ENCODE measurements at places on chromosomes 5 and 9.

DNA sequence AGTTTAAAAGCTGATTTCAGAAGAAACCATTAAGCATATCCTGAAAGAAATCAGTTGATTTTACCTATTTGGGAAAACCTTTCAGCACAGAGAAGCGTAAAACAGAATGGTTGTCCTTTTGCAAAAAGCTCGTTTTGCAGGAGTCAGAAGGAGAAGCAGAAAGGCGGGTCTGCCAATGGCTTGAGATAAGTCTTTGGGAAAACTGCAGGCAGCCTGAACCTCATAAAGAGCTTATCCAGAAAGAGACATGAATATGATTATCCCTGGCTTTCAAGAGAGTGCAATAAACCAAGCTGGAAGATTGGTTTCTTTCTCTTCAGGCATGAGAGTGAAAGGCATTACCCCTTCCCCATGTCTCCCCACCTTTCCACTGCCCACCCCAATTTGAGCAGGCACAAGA is 353.3 kb downstream of the ARHGEF28 start:
- no peak for DNase-seq

DNA sequence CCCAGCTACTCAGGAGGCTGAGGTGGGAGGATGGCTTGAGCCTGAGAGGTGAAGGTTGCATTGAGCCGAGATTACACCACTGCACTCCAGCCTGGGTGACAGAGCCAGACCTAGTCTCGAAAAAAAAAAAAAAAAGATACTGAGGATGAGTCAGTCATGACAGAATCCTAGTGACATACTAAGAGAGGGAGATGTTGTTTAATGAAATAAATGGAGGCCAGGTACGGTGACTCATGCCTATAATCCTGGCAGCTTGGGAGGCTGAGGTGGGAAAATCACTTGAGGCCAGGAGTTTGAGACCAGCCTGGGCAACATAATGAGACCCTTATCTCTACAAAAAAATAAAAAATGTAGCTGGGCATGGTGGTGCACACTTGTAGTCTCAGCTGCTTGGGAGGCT is 107.2 kb downstream of the ZFAND5 start:
- DNase-seq = no peak

GRCh38 chr5:154795235-154795596 is 40.0 kb downstream of the LARP1 start:
- no peak for DNase-seq

DNA sequence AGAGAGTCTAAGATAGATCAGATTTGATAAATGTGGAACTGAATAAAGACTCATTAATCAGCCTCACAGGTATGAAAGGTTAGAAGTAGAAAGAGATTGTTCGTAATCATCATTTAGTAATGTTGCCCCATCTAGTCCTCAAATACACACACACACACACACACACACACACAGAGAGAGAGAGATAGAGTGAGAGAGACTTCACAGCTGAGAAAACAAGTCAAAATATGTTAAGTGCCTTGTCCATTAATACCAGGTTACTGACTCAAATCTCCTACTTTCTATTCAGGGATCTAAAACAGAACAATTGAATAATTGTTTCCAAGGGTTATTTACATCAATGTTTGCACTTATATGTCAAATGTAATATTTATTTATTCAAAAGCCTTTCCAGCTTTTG is 284.6 kb downstream of the MRPS30 start:
- no peak for DNase-seq

DNA sequence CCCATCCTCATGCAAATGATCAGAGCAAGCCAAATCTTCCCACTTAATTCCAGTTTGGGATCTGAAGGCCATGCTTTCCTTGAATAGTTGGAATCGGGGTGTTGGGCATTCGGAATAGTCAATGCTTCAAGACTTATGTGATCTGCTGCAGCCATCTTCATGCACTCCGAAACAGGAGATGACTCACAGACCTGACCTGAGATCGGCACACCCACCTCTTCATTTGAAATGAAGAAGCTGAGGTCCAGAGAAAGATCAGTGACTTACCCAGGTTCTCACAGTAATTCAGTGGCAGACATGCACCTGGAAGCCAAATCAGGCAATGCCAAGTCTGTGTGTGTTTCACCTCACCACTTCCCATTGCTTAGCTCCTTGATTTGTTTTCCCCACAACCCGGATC is 33.0 kb downstream of the FOXD1 start:
- DNase-seq = no peak

- peak; percentile 67 for DNase-seq
Measured at GRCh38 chr5:74240783-74241750, 399.5 kb downstream of the ENC1 start.

GRCh38 chr9:131264231-131264630 is 12.1 kb downstream of the FAM78A start:
- DNase-seq = no peak

DNA sequence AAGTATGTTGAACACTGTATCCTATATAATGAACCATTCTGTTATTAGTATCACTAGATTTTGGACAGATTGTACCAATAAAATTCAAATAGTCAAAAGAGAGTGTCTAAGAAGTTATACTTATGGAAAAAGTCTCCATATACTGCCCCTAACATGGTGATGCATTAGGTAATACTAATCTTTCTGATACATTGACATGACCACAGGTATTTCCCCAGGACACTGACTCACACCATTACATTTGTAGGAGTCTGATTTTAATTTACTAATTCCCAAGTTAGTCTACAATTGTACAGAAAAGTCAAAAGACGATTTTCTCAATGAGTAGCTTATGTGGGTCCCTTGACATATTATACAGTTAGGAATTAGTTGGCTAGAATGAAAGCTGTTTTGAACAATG is 593.8 kb downstream of the ISL1 start:
- no peak for DNase-seq

- peak; percentile 12 for DNase-seq
Measured at GRCh38 chr5:90802474-90803317, 244.1 kb downstream of the ADGRV1 start.

DNA sequence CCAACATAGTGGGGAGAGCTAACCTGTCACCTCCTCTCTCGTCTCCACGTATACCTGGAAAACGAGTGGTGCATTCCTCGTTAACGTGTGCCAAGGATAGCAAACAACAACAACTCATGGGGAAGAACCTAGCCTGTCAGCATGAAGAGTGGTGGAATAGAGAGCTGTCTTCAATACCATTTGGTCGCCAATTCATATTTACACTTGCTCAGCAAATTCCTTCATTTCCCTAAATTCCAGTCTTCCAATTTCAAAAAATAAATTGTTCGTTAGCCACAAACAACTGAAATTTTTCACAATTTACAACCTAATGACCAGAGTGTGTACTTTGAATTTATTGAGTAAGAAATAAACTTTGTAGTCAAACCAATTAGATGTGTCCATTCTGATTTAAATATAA is 344.8 kb downstream of the NTRK2 start:
- no peak for DNase-seq

- no peak for DNase-seq
Measured at GRCh38 chr5:171589461-171589860, 170.0 kb downstream of the FGF18 start.

DNA sequence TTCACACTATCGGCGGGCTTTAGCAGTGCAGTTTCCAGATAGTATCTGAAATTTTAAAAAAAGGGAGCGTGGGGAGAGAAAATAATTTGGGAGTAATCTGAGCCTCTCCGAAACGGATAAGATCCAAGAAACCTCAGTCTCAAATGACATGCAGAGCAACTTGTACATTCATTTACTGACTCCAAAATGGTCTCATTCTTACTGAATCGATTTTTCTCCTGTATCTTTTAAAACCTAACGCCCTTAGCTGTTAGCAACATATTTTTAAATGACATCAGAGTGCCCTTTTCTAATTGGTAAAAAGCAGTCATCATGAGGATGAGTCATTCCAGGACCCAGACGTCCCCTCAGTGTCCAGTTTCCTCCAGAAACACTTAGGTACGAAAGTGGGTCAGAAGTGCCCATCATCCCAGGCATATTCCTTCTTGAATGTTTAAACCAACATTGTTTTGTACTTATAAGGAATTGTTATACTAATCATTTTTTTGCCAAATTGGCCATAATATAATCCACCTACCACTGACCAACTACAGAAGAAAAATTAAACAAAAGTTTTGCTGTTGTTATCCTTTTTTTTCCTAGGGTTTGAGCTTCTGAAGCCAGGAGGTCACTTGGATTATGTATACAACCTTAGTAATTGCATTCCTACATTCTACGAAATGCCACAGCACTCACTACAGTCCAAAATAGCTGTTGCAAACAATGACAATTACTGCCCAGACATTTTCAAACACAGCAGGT is 354.4 kb downstream of the ADAMTS6 start:
- no peak for DNase-seq

DNA sequence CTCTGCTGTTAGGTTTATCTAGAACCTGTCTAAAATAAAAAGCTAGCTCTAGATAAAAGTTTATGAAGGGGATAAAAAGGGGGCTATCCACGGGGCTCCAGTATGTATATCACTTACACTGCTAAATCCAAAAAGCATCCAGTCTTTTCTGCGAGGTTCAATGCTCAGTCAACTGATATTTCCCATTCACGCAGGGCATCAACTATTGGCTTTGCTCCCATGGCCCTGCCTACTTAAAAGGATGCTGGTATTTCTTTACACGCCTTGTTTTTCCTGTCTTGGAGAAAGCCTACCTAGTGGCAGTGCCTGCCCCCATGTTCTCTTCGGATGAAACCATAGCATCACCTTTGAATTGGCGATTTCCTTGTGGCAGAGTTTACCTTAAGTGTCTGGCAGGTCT is 8.1 kb downstream of the SPRY4 start:
- DNase-seq = no peak

GRCh38 chr9:73451003-73451402 is 299.3 kb downstream of the ANXA1 start:
- DNase-seq = no peak

- DNase-seq = no peak
Measured at GRCh38 chr9:35948901-35949318, 9.0 kb downstream of the OR2S2 start.

GRCh38 chr9:9942764-9943424 is 669.9 kb downstream of the PTPRD start:
- DNase-seq = peak; percentile 73

GRCh38 chr9:8628791-8629190 is 829.2 kb upstream of the DMAC1 start:
- no peak for DNase-seq

DNA sequence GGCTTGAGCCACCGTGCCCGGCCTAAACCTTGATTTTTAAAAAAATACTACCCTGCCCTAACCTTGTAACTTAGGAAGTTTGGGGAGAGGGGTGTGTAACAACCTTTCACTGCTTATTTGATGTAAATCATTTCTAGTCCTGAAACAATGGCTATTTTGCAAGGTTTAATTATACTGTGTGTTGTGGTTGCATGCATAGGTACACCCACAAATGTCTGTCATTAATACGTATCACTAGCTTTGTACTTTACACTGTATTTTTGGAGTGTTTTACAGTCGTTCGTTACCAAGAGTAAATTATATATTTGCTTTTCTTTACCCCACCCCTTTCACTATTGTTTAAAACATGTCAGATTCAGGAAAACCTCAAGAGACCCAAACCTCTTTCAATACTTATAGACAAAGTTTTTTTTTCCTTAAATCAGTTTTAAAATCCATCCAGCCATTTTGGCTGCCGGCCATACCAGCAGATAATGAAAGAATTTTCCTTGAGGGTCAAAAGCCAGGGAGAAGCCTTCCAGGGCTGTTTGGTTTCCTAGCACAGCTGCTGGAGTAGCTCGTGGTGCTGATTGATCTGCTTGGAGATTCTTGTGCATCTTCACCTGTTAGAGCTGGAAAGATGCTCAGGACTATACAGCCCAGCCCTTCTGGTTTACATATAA is 50.7 kb downstream of the DOCK8 start:
- no peak for DNase-seq

DNA sequence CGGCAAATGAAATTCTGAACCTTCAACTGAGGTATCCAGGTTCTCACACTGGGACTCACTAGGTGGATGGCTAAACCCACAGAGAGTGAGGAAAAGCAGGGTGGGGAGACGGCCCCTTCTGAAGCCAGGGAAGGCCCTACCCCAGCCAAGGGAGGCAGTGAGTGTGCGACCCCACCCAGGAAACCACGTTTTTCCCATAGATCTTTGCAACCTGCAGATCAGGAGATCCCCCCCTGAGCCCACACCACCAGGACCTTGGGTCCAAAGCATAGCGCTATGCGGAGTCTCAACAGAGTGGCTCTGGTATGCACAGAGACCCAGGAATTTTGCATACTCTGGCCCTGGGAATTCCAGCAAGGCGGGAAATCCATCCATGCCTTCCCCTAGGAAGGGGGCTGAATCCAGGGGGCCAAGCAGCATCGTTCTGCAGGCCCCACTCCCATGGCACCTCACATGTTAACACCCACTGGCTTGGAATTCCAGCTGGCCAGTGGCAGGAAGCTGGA is 19.9 kb downstream of the DTWD2 start:
- no peak for DNase-seq

GRCh38 chr5:158172005-158172404 is 313.1 kb upstream of the CLINT1 start:
- DNase-seq = no peak

GRCh38 chr5:38670878-38671277 is 114.4 kb upstream of the LIFR start:
- no peak for DNase-seq
